ENCODE measurements at places on chromosomes 3 and 15.

DNA sequence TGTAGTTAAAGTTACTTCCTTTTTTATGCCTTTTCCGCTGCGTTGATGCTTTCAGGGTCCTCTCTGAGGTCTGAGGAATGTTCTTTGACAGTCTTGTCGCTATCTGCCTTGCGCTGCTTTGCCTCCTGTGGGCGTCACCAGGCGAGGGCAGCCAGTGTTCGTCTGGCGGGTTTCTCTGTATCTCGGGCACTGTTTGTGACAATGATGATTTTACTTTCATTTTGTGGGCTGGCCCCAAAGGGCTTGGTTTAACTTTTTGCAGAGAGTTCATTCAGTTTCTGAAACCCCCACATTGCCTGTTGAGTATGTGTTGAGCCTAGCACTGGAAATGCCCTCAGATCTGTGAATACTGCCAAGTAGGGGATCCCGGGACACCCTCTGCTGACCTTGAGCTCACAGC, 24.6 kb upstream of the SACM1L start:
- H3K4me1 ChIP-seq = no peaks in the 10 kb centered on the region
- H3K4me3 ChIP-seq = no peak overlapping the region
- H3K27me3 ChIP-seq = no peaks in the 10 kb centered on the region
- DNase-seq = no peak
- no peak overlapping the region for H3K27ac ChIP-seq

- no peaks in the 10 kb centered on the region for H3K27me3 ChIP-seq
- peaks cover 21% of the 10 kb centered on the region for H3K4me1 ChIP-seq
- no peak for DNase-seq
Observed at GRCh38 chr15:101060576-101061551, 141.7 kb downstream of the LRRK1 start.

DNA sequence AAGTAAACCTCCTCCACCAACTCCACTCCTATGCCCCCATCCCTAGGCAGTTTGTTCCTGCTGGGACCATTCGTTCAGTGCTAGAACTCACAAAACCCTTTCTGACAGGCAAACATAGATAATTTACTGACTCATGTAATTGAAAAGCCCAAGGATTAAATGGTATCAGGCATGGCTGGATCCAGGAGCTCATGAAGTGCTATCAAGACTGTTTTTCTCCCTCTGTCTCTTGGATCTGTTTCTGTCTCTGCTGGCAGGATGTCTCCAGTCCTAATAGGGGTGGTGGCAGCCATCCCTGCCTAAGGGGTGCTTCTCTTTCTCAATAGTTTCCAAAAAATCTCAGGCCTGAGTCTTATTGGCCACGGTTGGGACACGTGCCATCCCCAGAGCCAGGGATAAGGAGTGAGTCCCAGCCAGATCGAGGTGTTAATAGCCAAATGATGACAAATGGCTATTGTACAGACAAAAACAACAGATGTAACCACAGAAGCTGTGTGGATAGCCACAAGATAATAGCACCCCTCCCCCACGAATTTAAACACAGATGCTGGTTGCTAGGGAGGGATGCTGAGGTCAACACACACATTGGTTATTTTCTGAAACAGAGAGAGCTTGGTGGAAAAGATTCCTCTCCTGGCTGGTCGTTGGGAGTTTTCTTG, 168.6 kb downstream of the SHQ1 start:
- no peaks in the 10 kb centered on the region for H3K4me1 ChIP-seq
- no peaks in the 10 kb centered on the region for H3K36me3 ChIP-seq
- no peak overlapping the region for H3K4me3 ChIP-seq
- no peak overlapping the region for H3K27ac ChIP-seq
- DNase-seq = no peak

DNA sequence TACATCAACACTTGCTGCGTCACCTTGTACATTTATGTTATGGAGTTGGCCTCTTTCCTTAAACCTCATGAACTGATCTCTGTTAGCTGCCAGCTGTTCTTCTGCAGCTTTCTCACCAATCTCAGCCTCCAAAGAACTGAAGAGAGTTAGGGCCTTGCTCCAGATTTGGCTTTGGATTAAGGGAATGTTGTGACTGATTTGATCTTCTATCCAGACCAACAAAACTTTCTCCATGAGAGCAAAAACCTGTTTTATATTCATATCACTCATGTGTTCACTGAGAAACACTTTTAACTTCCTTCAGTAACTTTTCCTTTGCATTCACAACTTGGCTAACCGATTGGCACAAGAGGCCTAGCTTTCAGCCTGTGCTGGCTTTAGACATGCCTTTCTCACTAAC, 1156.0 kb upstream of the CADM2 start:
- H3K4me3 ChIP-seq = no peak overlapping the region
- H3K36me3 ChIP-seq = no peaks in the 10 kb centered on the region
- DNase-seq = no peak

DNA sequence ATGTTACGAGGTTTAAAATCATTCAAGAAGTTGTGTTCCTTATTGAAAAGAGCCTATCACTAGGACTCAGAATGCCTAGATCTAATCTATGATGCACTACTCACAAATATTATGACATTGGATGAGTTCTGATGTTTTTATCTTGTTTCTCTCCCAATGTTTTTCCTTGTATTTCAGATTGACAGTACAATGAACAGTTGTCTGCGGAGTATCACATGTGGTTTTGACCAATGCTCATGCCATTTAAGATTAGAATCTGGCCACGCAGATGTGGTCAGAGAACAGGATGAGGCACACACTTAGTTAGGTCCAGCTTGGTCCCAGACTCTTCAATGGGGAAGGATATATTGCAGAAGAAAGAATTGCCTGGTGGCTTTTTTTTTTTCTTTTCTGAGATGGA, 25.6 kb upstream of the CCDC50 start:
- no peaks in the 10 kb centered on the region for H3K27me3 ChIP-seq
- no peaks in the 10 kb centered on the region for H3K36me3 ChIP-seq
- H3K4me3 ChIP-seq = no peak overlapping the region
- no peak for DNase-seq
- no peaks in the 10 kb centered on the region for H3K4me1 ChIP-seq
- H3K27ac ChIP-seq = no peak overlapping the region

GRCh38 chr15:32944431-32944830, 226.6 kb downstream of the GREM1 start:
- H3K4me3 ChIP-seq = no peak overlapping the region
- no peak for DNase-seq
- no peaks in the 10 kb centered on the region for H3K27me3 ChIP-seq
